Stimulated activated CD4-positive, alpha-beta T cell treated with anti-CD3 and anti-CD28 coated beads, Interleukin-12 subunit alpha, Interleukin-12 subunit beta, amount 100 ng/mL, for 48 hours (primary cell): ENCODE measurements at places on chromosomes 12 and 14.

- no peak for DNase-seq
Observed at GRCh38 chr14:50823762-50824636, 7.0 kb downstream of the NIN start.

DNA sequence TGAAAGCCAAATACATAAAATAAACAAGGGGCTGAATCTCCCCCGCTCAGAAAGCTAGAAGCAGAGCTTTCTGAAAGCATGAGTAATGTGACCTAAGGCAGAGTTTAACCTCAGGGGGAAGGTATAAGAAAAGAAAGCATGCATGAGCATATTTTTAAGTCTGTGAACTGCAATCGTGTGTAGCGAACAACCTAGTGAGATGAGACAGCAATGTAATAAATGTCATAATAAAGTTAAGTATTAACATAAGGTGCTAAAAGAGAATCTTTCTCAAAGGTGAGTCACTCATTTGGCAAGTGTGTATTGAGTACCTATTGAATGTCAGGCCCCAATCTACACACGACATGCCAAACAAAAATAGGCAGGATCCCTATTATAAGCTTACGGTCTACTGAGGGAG, 14.2 kb upstream of the WDR20 start:
- DNase-seq: no peak

DNA sequence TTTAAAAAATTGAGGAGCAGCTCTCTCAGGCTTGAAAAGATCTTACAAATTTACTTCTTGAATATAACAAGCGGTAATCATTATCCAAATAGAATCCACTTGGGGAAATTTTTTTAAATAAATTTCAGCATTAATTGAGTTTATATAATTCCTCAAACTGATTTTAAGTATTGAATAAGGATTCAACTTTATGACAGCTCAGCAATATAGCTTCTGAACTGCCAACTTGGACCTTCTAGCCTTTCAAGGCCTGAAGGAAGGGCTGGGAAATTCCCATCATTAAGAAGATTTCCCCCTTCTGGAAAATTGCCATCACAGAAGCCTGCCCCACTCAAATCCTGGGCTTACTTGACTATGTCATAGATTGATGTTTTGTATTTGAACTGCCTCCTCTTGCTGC, 57.5 kb upstream of the GARIN2 start:
- no peak for DNase-seq

DNA sequence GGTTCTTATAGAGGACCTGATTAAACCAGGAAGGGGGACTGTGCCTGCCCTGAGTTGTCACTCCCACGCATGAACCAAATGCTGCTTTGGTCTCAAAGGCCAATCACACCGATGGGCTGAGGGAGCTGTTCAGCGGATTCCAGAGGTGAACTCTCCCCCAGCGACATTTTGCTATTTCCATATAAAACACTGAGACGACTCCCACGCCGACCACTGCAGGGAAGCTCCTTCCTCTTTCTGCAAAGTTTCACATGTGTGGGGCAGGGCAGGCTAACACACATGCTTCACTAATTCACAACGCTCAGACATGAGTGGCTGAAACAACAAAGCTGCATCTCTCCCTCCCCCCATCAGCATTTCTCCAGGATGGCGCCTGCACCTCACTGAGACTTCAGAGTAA, 37.8 kb upstream of the TMEM132D start:
- no peak for DNase-seq
